ENCODE measurements at places on chromosomes 1 and 21.

- DNase-seq: peak; percentile 32
These were observed 7.9 kb downstream of the TCHH start for GRCh38 chr1:152107031-152107983.

GRCh38 chr1:66434096-66434495, 99.9 kb upstream of the SGIP1 start:
- no peak for DNase-seq

GRCh38 chr1:39159224-39160036, 45.1 kb upstream of the MACF1 start:
- DNase-seq: peak; percentile 76

- peak; percentile 20 for DNase-seq
These were observed 85.8 kb downstream of the NIBAN1 start for GRCh38 chr1:184888505-184888904.

Measured in SW480 (cell line).